Stimulated activated CD8-positive, alpha-beta memory T cell treated with anti-CD3 and anti-CD28 coated beads, Interleukin-4, amount 100 ng/mL, for 24 hours (primary cell): ENCODE measurements at places on chromosomes 6 and 20.

DNA sequence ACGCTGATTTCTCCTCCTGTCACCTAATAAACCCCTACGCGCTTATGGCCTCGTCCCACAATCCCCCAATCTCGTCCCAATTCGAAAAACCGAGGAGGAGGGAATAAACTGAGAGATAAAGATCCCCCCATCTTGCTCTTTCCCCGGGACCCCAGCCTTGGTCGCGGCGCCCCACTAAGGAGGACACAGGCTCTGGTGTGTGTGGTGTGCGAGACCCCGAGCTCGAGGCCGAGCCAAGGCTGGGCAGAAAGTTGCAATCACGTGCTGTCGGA, 1.3 kb upstream of the NR2E1 start:
- DNase-seq, result no peak

- no peak for DNase-seq
These were observed 158.6 kb downstream of the RNF144B start for GRCh38 chr6:18545726-18546125.

DNA sequence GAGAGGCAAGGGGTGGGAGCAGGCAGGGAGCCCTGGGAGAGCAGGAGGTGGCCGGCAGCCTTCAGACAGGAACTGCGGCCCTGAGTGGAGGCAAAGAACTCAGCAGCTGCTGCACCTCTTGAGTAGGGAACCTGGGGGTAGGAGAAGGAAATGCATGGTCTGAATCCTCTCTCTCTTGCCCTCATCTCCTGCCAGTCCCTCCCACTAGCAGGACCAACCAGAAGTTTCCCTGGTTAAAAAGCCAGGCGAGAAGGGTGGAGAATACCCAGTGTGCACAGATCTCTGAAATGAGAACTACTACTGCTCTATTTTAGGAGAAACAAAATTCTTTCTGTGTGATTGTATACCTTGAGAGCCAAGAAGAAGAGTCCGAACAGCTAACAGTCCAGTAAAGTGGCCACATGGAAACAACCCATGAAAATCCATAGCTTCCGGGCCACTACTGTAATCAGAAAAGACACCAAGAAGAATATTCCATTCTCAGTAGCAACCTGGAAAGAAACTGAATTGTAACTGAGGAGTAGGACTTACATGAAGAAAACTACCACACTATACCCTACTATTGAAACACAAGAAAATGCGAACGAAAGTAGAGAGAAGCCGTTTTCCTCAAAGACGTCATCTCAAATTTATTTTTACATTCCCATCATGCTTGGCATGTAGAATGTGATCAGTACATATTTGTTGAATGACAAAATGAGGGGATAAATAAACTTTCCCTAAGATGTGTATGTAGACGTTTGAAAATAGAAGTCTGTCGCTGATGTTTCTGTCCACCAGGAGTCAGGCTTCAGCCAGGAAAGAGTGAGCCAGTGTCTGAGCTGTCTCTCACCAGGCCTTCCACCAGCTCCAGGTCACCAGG, 25.6 kb downstream of the WRNIP1 start:
- DNase-seq, result peak; percentile 37

GRCh38 chr20:1005452-1006027, 3.4 kb upstream of the RSPO4 start:
- no peak for DNase-seq

DNA sequence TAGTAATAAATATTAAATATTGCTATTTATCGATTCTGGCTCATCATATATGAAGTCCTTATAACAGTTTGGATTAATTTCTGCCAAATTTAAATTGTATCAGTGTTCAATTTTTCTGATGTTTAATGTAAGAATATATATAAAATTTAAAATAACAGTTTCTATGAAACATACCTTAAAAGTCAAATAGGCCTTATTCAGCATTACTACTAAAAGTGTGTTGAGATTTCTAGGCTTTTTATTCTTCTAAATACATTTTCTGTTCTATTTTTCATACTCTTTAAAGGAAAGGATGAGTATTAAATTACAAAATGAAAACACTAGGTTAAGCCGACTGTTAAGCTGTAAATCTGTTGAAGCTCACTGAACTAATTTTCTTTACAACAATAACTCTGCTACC, 13.6 kb downstream of the PERP start:
- no peak for DNase-seq

GRCh38 chr6:112620812-112621569, 273.9 kb downstream of the RFPL4B start:
- no peak for DNase-seq

- DNase-seq, result peak; percentile 14
These were observed at the start of gene PLAGL1 for GRCh38 chr6:144008120-144008811. Gene PLAGL1, minus strand, starts transcription at chr6:144008259. Its CDS starts 60,123 bp downstream, at chr6:143948136.

DNA sequence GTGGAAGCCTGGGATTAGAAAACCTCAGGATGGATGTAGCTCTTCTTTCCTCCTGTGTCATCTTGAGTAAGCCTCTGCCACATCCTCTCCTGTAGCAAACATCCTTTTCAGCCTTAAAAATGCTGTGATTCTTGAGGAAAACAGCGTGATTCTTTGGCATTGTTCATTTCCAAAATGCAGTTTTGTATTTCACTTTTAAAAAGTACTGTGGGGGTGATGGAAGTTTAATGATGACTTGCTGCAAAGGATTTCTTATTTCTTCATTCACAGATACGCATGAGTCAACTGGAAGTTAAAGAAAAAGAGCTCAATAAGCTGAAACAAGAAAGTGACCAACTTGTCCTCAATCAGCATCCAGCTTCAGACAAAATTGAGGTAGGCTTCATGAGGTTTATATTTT, 23.9 kb upstream of the SNRNP48 start:
- DNase-seq, result no peak

- DNase-seq, result no peak
These were observed 581.8 kb upstream of the MMS22L start for GRCh38 chr6:97864826-97865225.

DNA sequence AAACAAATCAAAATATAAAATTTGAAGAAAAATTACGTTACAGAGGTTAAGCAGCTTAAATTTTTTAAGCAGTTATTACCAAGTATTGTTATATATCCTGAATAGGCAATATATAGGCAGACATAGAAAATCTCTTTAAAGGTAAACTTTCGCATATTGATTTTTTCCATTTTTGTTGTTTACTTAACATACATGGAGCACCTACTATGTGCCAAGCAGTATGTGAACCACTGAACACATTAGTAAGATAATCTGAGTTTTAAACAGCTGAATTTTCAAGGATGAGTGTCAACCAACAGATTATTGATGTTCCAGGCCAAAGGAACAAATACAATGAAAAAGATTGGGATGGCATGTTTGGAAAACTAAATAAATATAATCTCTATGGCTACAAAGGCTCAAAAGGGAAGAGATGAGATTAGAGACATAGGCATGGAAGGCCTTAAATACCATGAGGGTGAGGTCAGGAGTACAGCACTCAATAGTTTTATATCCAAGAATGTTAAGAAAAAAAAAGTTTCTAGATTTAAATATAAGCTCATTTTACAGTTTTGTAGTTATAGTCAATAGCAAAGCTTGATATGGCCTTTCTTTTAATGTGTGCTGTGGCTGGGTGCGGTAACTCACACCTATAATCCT, 277.5 kb downstream of the PTPRK start:
- DNase-seq, result no peak

DNA sequence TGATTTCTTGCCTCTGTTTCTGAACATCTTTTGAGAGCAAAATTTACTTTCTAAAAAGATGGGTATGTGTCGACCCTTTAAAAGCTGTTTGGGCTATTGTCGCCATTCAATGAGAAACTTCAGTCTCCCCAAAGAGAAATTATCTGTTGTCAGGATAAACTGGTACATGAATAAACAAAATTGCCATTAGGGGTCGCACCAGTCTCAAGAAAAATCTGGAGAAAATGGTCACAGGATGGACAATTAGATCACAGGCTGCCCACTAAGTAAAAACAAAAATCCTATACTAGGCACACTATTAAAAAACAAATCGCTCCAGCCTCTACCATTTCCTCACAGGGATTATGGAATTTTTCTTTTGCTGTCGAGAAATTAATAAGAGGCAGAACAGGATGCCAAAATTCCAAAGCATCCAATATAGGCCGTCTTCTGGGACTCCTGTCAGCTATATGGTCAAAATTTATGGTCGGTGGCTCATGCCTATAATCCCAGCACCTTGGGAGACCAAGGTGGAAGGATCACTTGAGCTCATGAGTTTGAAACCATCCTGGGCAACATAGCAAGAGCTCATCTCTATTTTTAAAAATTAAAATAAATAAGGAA, 5.5 kb upstream of the HLA-E start:
- no peak for DNase-seq

DNA sequence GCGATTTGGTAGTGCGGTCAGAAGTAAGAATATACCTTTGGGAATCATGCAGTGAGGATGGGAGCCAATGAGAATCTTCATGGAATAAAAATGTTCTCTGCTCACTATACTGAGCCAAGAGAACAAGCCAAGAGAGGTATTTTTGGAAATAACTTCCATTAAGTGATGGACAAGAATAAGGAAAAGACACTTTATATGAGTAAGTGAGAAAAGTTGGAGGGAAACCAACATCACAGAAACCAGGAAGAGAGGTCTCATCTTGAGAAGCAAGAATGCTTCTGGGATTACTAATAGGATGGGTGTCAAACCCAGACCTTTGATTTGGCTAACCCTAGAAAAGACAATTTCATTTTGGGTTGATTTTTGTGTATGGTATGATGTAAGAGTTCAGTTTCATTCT, 181.2 kb upstream of the JAG1 start:
- no peak for DNase-seq

- no peak for DNase-seq
These were observed 1075.8 kb upstream of the MANEA start for GRCh38 chr6:94501516-94501915.

DNA sequence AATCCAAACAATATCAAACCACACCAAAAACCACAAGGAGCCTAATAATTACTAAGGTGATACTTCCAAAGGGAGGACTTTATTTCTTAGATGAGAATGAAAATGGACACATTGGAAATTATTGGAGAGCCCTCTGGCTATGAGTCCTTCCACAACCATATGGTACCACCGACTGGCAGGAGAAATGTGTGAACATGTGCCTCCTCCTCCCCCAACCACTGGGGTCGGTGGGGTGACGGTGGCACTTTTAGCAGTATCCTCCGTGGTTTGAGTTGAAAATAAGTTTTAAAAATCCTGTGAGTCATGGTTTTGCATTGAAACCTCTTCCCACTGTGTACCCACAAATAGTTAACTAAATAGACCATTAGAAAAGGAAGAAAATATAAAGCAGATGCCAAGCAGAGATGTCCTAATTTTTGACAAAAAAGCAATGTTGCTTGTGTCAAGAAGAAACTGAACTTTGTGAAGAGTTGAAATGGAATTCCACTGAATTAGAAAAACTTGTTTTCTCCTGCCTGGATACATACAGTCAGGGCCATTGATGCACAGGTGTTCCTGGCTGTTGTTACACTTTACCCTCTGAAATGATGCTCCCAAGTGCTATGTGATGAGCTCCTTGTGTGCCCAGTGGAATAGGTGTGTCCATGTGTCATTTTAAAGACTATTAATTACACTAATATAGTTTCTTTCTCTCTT, 3.2 kb downstream of the EDN1 start:
- DNase-seq, result no peak

DNA sequence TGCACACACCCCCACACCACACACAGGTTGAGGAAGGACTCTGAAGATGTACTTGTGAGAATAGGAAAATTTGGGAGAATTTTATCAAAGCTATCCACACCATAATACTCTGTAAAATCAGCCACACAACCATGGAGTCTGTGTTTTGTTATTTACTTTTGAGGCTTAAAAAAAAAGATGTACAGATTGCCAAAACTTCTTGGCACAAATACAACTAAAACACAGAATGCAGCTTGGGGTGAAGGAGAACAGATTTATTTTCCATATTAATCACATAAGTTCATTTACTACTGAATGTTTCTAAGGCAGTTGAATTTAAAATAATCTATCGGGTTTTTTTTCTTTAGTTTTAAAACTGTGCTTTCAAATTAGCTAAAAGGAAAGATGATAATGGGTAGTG, 32.8 kb upstream of the KCNQ5 start:
- no peak for DNase-seq

DNA sequence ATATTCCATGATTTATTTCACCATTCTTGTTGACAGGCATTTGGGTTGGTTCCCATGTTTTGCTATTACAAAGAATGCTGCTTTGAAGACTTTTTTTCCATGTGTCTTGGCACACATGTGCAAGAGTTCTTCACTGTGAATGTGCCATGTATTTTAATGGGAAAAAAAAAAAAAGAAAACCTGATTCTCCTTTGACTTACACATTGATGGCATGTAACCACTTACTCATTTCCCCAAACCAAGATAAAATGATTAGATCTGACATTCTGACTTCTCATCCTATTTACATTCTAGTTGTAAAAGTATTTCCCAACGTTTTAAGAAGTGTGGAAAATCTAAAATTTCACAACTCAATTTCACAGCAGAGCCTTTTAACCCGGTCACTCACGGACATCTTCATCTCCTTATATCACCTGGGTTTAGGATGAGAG, 4.4 kb downstream of the CAP2 start:
- DNase-seq, result no peak

DNA sequence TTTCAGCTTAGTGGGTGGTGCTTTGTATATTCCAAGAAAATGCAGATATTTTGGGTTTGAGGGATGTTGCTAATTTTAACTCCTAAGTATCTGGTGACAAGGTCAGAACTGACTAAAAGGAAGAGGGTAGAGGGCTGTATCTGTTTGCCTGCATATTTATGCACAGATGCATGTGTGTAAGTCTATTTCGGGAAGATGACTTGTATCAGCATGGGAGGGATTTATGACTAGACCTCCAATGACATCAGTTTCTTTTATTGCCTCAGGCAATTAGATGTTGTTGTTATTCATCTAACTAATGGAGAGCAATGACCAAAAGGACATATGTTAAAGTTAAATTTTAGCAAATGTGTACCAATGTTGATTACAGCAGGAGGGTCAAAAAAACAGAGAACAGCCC, 734.3 kb downstream of the QKI start:
- no peak for DNase-seq

DNA sequence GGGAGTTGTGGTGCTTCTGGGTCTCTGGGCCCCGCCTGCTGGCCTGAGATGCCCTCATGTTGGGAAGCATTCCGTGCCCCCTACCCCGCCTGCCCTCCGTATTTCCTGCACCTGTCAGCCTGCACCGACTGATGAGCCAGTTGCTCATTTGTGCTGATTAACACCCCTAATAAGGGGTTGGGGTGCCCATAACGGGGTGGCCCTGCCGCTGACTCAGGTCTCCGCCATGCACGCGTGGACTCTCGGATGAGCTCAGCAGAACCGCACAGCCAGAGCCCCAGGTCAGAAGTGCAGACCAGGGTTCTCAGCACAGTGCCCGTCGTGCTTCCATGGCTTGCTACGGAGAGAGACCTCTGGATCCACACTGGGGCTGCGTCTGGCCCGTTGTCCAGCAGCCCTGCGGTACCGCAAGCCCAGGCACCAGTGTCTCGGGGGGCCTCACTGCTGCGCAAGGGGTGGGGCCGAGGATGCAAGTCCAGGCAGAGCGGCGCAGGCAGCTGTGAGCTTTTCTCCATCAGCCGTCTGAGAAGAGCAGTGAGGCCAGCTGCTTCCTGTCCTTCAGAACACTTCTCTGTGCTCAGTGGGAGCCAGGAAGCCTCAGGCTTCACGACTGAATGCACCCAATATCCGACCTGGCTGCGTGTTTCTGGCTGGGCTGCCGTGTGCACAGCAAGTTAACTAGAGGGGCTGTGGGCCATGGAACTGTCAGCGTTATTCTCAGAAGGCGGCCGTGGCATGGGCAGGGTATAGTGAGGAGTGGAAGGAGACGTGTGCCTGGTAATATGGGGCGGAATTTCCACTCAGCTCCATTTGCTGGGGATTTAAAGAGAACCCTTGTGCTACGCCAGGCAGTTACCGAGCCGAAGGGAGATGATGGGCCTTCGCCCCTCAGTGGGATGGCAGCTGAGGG, 18.6 kb downstream of the MTG2 start:
- DNase-seq, result no peak
